ENCODE measurements at places on chromosomes 2 and 18. TPM values are rescaled to one million over a fixed set of nuclear protein-coding genes. Genes with fewer than 3 reads are reported as not detected.

PRKD3 gene
- 55.4 TPM for polyA plus RNA-seq

DNA sequence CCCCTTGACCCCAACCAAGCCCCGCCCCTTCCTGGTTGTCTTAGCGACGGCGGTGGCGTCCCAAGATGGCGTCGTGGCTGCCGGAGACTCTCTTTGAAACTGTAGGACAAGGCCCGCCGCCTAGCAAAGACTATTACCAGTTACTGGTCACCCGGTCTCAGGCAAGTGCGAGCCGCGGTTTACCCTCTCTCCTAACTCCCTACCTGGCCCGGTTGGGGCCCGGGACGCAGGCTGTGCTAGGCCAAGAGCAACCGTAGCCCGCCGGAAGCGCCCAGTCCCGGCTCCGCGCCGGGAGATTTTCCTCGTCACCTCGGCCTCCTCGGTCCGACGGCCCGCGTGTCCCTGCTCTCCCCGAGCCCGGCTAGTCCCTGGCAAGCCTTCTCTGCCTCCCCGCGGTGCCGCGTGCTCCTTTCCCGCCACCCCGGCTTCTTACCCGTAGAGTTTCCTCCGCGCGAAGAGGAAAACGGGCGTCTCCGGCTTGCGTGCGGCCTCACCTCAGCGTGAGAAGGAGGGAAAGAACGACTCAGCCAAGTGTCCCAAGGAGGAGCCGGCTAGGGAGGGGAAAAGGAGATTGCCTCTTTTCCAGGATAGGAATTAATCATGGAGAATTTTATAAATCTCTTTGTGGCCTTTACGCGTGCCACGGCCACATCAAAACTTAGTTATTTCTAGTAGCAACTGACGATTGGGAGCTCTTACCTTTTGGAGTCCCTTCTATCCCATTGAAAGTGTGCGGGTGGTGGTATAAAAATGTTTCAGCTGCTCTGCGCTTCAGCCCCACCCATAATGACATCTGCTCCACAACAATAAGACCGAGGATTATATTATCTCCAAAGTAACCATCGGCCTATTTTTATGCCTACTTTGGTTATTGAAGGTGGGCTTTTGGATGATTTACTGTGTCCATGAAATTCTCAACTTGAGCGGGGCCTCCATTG, at the start of gene FBXO36:
TSS of gene FBXO36 (plus strand) at position 55 of the 938 bp plus-strand sequence. CDS start at position 66, 11 bp downstream.
- DNase-seq = no peak

DNA sequence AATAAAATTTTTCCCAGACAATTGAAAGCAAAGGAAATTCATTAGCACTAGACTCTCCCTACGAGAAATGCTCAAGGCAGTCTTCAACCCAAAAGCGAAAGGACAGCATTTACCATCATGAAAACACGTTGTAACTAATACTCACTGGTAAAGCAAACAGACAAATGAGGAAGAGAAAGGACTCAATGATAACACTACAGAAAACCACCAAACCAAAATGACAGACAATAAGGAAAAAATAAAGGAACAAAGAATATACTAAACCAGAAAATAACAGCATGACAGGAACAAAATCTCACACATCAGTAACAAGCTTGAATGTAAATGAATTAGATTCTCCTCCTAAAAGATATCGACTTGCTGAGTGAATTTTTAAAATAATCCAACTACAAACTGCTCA, 190.7 kb downstream of the NOL4 start:
- DNase-seq = no peak

LCT gene
- 0.08 TPM for polyA plus RNA-seq

UGT1A3 gene
- polyA plus RNA-seq = not detected

Data from renal cortex interstitium (tissue), 15 donors.